Activated CD4-positive, alpha-beta T cell treated with anti-CD3 and anti-CD28 coated beads, Interleukin-2, amount 50 U/mL, for 4 hours (primary cell): ENCODE measurements at places on chromosomes 1 and 21.

DNA sequence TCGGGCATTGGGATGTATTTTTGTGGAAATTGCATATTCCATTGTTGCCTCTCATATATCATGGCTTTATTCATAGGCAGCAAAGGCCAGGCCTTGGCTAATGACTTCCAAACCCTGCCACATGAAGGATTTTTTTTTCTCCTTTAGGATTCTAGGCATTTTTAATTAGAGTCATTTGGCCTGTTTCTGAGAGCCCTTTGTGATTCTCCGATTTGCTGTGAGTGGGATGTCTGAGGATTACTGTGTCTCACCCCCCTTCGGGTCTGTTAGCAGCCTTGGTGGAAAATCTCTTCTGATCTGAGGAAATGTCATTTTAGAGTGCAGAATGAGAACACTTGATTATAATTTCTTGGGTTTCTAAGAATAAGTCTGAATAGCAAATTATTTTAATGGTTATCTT is 253.5 kb downstream of the NTNG1 start:
- no peak for DNase-seq

DNA sequence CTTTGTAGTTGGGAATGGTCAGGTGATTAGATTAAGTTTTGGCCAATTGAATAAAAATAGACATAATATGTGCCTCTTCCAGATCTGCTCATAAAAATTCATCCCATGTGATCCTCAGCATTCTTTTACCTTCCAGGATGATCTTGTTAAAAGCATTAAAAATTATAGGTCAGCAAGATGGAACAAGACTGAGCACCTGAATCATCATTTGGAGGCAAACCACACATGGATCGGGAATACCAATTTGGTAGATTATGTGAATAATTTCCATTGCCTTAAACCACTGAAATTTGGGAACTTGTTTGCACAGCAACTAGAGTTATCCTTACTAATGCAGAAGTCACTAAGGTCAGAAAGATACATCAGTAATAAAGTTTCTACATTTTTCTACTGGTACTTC is 681.4 kb upstream of the ADGRL2 start:
- DNase-seq = no peak

DNA sequence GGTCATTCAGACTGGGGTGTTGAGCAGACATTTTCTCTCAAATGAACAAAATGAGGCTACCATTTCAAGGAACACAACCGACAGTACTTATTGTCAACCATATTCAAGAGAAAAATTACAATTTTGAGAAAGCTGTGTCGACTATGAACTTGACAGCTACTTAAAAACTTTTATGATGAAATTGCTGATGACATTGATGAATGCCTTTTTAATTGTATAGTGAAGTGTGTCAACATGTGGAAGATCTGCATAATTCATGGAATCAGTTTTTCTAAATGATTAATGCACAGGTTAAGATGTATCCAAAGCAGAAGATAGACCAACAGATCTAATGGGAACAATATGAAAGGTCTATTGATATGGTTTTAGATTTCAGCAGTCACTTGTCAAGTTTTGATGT is 34.6 kb upstream of the DARS2 start:
- no peak for DNase-seq

GRCh38 chr21:42149656-42150473 is 69.1 kb upstream of the ABCG1 start:
- DNase-seq = no peak

- DNase-seq = no peak
Measured at GRCh38 chr1:212477680-212478466, 45.2 kb downstream of the NENF start.

GRCh38 chr1:208410409-208410808 is 166.2 kb upstream of the PLXNA2 start:
- no peak for DNase-seq

- no peak for DNase-seq
Measured at GRCh38 chr1:40024671-40025070, 15.9 kb upstream of the CAP1 start.

GRCh38 chr21:20996421-20997310 is 1.5 kb upstream of the NCAM2 start:
- DNase-seq = no peak

DNA sequence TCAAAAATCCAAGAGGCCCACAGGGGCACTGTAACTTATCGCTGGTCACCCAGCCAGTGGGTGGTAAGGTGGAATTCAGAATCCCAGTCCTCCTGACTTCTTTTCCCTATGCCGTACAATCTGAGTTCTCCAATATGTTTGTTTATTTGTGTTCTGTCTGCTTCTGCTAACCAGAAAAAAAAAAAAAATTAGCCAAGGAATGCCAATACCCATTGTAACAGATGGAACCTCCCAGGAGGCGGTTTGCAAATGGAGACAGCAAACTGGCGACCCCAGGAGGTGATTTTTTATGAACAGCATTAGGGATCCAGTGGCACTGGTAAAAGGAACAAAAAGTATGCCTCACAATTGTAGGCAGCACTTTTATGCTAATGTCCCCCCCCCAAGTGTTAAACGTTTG is 189.0 kb upstream of the FGGY start:
- DNase-seq = no peak

DNA sequence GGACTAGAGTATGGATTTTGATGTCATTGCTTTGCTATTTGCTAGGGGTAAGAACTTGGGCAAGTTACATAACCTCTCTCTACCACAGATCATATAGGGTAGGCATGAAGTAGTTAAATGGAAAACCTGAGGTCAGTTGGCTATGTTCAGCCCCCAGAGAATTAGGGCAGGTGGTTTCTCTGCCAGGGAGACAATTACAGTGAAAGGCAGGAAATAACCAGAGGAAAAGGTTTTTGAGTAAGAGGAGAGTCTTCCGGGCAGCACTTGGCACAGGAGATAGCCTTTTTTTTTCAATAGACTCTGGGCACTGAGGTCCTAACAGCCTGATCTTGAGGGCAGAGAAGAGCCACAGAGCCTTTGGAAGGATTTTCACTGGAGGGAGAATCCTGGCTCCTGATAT is 16.7 kb upstream of the SERBP1 start:
- no peak for DNase-seq

- no peak for DNase-seq
Measured at GRCh38 chr21:27246741-27247140, 279.9 kb upstream of the ADAMTS5 start.

- DNase-seq = no peak
Measured at GRCh38 chr1:75969550-75969949, 37.3 kb upstream of the ASB17 start.

GRCh38 chr1:74468982-74469603 is 43.3 kb downstream of the LRRC53 start:
- DNase-seq = no peak
